ENCODE measurements at places on chromosomes 16 and 17.

DNA sequence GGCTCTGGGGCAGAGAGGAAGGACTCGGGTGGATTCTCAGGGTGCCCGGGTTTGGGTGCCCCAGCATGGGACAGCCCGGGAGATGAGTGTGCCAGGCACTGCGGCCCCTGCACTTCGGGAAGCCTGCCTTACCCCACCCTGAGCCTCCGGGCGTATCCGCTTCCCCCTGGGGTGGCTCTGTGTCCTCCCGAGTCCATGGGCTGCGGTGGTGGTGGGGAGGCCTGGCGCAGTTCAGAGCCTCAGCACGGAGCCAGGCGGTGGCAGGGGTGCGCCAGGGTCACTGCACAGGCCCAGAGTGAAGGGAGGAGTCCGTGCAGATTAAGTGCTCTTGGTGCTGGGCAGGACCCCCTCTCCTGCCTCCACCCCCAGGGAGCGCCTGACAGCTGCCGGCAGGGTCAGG lies 20.7 kb downstream of the MYBBP1A start:
- DNase-seq: no peak

- DNase-seq: no peak
These were observed 512 bp downstream of the AKAP1 start for GRCh38 chr17:57085448-57086068.

DNA sequence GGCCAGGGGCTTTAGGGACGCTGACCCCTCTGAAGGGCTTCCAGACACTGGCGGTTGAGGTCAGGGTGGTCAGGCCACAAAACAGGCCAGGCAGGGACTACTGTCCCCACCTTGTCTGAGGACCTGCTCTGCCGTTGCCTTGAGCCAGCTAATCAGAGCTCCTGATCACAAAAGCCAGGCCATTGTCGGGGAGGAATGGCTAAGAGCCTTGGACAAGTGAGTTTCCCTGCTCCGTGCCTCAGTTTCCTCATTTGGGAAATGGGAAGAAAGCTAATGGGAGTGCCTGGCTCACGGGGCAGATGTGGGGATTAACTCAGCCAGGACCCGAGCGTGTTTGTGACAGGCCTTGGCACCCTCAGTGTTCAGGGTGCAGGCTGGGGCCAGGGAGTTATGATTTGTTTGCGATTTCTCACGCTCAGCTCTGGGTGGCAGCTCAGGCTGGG lies 246.5 kb upstream of the CIBAR2 start:
- DNase-seq: no peak

DNA sequence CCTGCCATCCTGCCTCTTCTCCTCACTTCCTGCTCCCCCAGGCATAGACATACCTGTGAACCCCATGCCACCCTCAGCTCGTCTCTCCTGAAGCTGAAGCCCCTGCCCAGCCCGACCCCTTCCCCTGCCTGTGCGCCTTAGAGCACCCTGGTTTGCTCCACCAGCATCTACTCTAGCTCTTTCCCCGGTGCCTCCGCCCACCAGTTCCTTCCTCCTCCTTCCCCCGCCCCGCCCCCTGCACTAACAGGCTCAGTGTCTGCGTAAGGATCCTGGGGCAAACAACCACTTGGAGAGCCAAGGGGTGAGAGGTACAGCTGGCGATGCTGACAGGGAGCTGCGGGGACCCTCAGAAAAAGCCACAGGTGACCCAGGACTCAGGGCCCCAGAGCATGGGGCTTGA lies 1.9 kb downstream of the GPR142 start:
- DNase-seq: no peak

DNA sequence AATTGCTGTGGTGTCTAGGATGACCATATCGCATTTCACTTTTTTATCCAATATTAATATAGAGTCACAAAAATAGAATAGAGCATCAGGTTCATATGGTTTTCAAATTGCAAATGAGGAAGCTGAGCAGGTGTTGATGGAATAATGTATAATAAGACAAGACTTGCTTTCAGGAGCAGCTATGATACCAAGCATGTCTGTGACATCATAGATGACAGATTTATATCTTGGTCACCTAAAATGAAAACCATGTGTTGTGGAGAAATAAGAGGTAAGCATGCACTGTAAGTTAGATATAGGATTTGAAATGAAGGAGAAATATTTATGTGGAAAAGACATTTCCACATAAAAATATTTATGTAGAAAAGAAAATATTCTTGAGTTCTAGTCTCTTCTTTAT lies 8.6 kb downstream of the MEIOC start:
- DNase-seq: no peak

- no peak for DNase-seq
These were observed 172.9 kb downstream of the STX8 start for GRCh38 chr17:9402590-9403199.

Data from NCI-H2081 treated with DMSO at 0.1 percent for 48 hours (cell line).